ENCODE measurements at places on chromosomes 11 and 22.

DNA sequence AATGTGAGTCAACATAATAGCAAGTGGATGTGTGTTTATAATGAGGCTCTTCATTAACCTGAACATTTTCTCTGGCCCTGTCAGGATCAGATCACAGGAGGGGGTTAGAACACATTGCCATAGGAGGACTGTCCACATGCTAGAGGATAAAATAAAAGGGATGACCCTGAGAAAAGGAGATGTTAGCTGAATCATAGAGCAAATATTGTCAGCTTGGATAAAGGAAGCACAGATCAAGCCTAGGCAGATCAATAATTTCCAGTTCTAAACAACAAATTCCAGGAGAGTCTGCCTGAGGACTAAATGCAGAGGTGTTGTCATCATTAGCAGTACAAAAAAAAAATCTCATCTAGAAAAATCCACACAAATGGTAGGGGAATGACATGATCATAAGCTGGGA is 337.9 kb downstream of the LRRC4C start:
- no peak for DNase-seq

GRCh38 chr11:85923455-85923854 is 68.3 kb downstream of the CCDC83 start:
- no peak for DNase-seq

GRCh38 chr11:92311616-92312449 is 87.2 kb downstream of the FAT3 start:
- DNase-seq: no peak

GRCh38 chr11:62931499-62932278 is 10.5 kb upstream of the CHRM1 start:
- DNase-seq: no peak

DNA sequence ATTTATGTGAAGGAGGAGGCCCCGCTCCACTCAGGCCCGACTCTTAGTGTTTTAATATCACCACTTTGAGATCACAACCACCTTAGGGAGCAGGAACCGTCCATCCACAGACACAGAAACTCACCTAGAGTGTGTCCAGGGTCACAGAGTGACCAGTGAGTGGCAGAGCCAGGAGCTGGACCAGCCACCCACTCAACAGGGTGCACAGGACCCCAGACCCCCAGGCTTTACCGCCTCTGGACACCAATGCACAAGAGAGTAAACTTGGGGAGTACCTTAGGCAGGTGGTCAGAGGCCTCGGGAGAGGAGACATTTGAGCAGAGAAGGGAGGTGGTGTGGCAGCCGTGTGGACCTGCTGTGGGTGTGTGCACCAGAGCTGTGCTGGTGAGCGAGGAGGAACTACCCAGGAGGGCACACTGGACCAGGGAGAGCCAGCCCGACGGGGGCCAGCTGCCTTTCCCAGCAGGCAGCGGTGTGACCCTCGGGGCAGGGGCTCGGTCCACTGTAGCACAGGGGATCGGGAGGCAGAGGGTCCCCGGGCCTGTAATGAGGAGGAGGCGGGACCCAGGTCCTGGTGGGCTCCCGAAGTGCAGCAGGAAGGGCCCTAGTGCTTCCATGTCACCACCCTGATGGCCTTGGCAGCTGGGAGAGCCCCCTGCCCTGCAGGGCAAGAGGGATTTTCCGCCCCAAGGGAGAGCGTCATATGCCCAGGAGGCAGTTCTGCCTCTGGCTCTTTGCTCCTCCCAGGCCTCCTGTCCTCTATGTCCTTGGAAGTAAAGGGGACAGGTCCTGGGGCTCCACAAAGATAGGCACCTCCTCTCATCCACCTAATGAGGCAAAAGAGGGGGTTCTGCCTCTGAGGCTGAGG is 7.5 kb upstream of the NLRP6 start:
- no peak for DNase-seq

- DNase-seq: no peak
Measured at GRCh38 chr11:18699848-18700261, 1.3 kb downstream of the TMEM86A start.

- DNase-seq: no peak
Measured at GRCh38 chr11:10255388-10256125, 38.5 kb downstream of the SBF2 start.

- no peak for DNase-seq
Measured at GRCh38 chr22:36027935-36028645, 534 bp downstream of the RBFOX2 start.

Measured in fibroblast of upper back skin (primary cell).